ENCODE measurements at places on chromosomes 2 and 18.

- DNase-seq: no peak
These were observed 21.4 kb upstream of the C1QL2 start for GRCh38 chr2:119179991-119180390.

- DNase-seq: no peak
These were observed 217.6 kb downstream of the HDAC4 start for GRCh38 chr2:239182981-239183791.

GRCh38 chr2:36762764-36763490 is 66.4 kb downstream of the VIT start:
- no peak for DNase-seq

DNA sequence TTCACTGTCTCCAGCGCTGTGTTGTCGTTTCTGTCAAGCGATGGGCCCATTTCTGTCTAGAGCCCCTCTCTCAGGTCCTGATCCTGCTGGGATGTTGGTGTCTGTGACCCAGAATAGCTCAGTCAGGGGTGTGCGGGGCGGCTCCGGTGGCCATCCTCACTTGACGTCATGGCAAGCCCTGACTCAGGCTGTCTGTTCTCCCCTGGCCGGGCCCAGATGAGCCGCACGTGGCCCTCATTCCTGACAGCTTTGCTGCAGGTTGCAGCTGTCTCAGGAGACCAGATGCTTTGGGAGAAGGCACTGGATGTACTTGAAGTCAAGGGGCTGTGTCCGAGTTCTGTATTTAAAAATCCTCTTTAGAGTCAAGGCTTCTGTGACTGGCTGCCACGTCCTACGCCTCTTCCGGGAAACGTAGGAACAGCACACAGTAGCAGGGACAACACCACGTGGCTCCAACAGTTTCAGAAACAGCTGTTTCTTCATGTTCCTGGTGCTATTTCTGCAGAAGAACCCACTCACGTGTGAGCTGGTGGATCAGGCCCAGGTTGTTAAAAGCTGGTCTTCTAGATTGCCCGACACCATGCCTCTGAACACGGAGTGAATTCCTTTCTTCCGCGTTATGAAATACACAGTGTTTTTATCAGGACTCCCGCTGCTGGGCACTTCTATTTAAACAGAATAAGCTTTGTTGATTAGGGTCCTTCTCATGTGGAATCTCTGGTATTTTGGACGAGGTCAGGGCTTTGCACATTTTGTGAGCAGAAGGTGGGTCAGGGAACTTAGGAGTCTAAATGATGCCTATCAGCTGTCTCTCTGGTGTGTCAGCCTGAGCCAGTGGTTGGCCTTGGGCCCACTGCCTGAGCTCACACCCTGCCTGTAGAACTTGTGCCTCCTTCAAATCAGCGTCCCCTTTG is 28.3 kb upstream of the NTSR2 start:
- no peak for DNase-seq

DNA sequence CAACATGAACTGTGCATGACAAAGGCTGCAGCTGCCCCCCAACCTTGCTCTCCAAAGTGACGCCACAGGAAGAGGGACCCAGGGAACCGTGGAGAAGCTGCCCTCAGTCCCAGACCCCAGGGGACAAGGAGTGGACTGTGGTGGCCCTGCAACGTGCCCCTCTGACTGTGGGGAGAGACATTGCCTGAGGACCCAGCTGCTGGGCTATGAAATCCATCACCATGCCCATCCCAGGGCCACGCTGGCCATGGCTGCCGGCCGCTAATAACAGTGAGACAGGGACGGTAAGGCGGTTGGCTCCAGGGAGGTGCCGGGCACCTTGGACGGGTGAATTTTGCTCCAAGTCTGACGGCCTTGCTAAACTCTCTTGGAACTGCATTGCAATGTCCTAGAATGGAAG is 211.3 kb upstream of the HDAC4 start:
- no peak for DNase-seq

DNA sequence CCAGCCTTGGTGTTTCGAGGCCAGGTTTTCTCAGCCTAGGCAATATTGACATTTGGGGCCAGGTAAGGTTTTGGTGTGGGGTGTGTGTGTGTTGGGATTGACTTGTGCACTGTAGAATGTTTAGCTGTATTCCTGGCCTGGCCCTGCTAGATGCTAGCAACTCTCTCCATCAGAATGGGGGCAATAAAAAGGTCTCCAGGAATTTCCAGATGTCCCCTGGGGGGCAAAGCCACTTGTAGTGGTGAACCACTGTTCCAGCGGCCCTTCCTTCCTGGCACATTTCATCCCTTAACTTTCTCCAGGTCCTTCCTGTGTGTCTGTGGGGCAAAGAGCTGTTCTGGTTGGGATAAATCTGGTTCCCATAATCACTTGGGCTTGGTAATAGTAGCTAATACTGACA is 12.0 kb downstream of the LIPG start:
- DNase-seq: no peak
